Hematopoietic multipotent progenitor cell (in vitro differentiated cells): ENCODE measurements at places on chromosomes 1 and 21.

GRCh38 chr1:232905331-232906034 lies 44.9 kb upstream of the NTPCR start:
- DNase-seq = no peak

DNA sequence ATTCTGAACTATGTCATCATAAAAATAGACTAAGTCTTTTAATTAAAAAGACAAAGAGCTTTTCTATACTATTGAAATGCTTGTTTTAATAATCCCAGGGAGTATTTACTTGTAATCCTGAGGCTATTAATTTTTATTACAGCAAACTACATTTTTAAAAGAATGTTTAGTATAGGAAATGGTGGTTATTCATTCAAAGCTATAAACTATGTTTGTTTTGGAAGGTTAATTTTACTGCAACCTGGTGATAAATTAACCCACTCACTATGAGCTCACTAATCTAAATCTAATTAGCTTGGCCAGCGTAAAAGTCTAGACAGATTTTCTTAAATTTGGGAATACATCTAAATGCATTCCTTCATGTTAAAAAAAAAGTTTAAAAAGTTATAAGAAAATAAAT lies 13.8 kb upstream of the EYA3 start:
- DNase-seq = no peak

- no peak for DNase-seq
Measured at GRCh38 chr1:14217384-14217783, 381.1 kb upstream of the KAZN start.

DNA sequence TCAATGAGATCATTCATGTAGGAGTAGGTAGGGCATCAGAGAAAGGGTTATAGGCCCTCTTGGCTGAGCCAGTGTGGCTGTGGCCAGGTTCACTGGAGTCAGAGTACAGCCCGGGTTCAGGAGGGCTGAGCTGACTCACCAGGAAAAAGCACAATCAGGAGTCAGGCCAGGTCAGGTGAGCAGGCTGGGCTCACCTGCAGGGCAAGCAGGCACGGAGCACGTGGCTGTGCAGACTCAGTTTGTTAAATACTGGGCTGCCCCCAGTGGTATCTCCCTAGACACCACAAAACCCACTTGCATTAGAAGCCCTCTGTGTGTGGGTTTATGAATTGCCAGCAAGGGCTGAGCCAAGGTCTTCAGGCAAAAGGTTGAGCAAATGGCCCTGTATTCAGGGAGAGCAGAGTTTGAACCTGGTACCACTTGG lies 122.1 kb upstream of the SERBP1 start:
- DNase-seq = no peak
